H4 (cell line): ENCODE measurements at places on chromosomes 1 and 21. TPM values are rescaled to one million over a fixed set of nuclear protein-coding genes. Genes with fewer than 3 reads are reported as not detected.

DNA sequence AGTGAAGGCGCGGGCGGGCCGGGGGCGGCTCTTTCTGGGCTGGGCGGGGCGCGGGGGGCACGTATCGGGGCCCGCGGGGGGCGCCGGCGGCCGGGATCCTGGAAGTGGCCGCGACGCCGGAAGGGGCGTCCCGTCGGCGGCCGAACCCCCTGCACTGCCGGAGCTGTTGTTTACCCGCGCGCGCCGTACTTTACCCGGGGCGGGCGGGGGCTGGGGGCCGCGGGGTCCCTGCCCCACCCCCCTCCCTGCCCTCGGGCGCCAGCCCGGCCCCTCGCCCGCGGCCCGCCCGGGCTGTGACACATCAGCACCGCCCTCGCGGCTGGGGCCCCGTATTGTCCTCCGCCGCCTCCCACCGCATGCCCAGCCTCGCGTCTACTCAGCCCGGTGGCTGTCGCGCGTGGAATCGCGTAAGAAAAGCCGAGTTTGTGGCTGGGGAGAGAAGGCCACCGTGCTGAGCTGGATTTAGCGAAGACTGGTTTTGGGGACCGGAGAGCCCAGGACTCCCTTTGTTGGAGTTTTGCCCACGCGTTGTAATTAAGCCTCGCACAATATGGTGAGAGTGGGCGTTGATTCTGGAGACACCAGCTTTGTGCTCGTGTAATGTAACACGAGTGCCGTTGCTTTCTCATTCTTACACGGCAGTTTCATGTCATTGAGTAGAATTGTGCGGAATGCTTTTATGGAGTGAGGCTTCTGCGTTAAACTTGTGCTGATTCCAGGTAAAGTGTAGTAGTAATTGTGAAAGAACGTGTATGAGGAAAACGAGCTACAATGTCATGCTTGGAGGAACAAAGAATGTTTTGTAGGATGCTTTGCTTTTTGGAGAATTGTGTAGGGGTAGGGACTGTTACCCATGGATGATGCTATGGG lies 559 bp downstream of the BACH1 start:
- peak; percentile 43 for DNase-seq

DNA sequence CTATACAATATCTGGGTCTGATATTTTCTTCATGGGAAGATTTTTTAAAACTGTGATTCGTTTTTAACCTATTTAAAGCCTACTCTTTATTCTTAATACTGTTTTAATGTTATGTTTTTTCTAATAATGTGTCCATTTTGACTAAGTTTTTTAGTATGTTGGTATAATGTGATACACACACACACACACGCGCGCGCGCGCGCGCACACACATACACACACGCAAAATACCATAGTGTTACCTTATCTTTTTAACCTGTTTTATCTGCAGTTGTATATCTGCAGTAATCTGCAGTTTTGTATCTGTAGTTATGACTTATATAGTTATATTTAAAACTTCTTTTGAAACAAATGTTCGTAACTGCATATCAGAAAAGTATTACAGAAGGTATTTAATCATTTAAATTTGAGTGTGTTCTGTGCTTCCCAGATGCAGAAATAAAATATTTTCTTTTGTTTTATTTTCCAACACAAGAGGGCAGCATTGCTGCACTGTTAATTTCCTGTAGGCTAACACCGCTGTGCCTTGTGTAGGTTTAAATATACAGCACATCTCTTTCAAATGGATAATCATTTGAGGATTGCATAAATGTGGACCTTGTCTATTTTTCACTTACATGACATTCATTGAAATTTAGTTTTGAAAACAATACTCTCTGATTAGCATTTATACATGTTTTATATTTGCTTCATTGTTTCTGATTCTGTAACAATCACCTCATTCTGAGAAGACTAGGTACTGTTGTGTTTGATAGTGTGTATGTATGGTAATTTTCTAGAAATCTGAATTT lies 166.1 kb downstream of the PDE4B start:
- peak; percentile 32 for DNase-seq

DNA sequence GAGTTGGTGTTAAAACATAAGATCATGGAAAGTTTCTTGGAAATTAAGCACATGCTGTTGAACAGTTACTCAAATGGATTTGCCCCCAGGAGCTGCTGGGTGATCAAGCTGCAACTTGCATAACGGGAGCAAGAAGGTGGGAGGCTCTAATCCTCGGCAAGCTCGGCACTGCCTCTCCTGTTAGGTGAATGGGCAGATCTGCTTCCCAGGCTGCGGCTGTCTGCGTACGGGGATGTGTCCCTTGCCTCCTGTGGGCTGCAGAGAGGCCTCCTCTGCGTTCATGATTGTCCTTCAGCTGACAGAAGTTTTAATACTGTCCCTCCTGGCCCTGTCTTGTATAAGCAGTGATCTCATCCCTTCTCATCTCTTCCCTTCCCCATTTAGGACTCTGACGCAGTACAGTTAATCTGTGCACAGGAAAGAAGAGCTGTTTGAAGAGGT lies 36.7 kb downstream of the ATP1A1 start:
- DNase-seq: no peak

- DNase-seq: no peak
Measured at GRCh38 chr1:39220891-39221870, 16.7 kb downstream of the MACF1 start.

GRCh38 chr1:37764888-37765441 lies at the start of gene EPHA10:
TSS of gene EPHA10 (minus strand) at chr1:37765120. CDS start at chr1:37765066, 54 bp downstream.
- DNase-seq: no peak

DNA sequence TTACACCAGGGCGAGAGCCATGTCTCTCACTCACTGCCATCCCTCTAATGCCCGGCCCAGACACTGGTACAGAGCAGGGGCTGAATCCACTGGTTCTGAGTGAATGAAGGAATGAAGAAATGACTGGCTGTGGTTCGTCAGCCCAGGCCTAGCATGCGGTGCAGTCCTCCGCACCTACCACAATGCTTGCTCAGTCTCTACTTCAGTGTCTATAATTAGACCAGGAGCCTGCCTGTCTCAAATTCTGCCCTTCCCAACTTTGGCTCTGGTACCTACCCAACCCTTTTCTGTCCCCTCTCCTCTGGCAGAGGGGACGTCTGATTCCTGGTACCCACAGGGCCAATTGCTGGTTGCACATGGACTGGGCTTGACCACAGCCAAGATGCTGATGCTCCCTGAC lies 118.2 kb upstream of the GRIK3 start:
- DNase-seq: no peak

NGF gene
- total RNA-seq: not detected in 2 replicates

TCP10L gene
- not detected in 2 replicates for total RNA-seq

CLDN19 gene
- total RNA-seq: not detected in 2 replicates

C1orf94 gene
- not detected in 2 replicates for total RNA-seq
